NCI-H524 treated with DMSO at 0.1 percent for 48 hours (cell line): ENCODE measurements at places on chromosomes 2 and 18.
A peak's percentile ranks its signal among the peaks of the same experiment; 100 is the strongest.

DNA sequence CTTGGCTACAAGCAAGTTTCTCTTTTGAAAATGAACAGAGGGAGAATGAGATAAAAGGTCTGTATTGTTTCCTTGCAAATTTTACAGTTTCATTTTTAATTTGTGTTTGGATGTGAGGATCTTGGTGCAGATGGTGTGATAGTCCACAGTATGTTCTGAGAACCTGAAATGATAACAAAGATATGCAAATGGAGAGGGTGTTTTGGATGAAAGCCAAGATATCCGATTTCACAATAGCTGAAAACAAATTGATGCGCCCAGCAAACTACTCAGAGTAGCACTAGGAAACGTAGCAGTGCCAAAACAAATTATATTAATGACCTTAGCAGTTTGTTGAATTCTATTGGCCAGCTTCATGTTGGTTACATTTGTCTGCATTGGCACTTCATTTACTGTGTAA, 683.5 kb downstream of the TMEM182 start:
- DNase-seq: peak; percentile 12

GRCh38 chr2:222736301-222736700, 64.8 kb downstream of the MOGAT1 start:
- DNase-seq: no peak

- DNase-seq: no peak
Measured at GRCh38 chr2:167013227-167013626, 124.9 kb downstream of the XIRP2 start.

DNA sequence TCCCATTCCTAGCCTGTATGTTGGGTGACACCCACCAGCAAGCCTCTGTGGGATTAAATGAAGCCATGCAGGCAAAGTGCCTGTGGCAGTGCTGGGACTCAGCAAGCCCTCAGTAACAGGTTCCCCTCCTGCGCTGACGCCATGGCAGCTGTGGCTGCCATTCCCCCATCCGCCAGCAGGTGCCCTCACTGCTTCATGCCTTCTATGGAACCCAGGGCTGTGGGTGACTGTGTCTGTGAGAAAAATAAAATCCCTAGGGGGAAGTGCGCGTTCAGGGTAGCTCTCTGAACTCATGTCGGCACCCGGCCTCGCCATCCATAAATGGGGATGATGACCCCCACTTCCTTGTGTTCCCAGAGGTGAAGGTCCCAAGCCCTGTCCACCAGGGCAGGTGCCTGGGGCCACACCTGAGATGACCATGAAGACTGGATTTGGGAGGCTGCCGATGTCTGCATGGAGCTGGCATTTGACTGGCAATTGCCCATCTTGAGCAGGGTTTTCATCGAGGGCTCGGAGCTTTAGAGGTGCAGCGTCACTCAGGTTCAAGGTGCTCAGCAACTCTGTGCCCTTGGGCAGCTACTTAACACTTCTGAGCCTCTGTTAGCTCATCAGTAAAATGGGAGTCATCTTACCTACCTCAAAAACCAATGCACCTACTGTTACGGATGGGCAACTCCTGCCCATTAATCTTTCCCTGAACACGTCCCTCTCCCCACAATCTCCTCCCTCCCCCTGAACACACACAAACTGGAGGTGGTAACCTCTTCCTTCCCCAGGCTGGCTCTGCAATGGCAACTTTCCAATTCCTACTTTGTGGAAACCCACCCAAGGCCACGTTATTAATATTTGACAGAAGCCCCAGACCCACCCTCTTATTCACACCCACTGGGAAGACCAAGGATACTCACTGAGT, 2.9 kb upstream of the MAL start:
- peak; percentile 19 for DNase-seq

- DNase-seq: no peak
Measured at GRCh38 chr2:170465241-170465640, 249.9 kb upstream of the SP5 start.
